CD4-positive, alpha-beta T cell treated with Interleukin-15 for 1 hour (primary cell): ENCODE measurements at places on chromosomes 7 and 10.
A peak's percentile ranks its signal among the peaks of the same experiment; 100 is the strongest.

GRCh38 chr7:11818281-11818680 lies 13.7 kb downstream of the THSD7A start:
- DNase-seq: no peak

DNA sequence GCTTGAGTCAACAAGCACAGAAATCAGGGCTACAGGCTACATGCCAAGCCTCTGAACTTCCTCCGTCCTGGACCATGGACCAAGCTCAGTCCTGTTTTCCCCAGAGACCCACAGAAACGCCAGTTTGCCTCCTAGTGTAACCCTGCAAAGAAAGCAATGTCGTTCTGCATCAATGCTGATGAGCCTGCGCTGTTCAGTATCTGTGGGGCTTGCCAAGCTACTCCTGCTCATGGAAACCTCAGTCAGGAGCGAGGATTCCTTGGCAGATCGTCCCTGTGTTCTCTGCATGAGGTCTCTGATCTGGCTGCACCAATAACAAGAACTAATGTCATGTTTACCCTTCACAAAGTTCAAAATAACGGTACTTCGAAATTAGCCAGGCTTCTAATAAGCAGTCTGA lies 495.5 kb upstream of the C7orf33 start:
- no peak for DNase-seq

DNA sequence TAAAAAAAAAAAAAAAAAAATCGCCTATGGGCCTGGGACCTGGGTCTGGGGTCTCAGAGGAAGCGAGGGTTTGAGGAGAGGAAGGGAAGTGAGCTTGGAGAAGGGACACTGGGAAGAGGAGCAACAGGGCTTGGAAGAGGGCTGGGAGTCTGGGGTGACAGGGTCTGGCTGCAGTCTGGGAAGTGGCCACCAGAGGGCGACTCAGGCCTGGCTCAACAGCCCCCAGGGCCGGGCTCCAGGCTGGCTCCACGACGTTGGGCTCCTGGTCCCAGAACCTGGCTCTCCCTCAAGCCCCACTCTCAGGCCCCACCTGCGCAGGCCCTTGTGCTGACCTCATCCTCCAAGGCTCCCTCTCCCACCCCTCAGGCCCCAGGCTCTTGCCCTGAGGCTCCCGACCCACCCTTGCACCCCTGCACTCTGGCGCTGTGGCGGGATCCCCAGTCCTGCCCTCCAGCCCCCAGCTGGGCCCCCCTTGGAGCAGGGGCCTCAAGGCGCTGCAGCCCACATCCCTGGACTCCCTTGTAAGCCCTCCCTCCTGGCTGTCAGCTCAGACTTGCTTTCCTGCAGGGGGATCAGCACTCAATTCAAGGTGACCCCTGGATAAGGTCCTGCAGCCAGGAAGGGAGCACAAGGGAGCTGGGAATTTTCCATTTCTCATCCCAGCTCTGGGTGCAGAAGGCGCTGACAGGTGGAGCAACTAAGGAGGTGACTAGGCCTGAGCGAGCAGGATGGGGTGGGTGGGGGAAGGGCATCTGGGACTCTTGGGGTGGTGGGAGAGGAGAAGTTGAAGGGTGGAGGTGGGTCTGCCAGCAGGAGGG lies 5.4 kb upstream of the SPACDR start:
- DNase-seq: peak; percentile 74

GRCh38 chr10:27644307-27644939 lies 101.2 kb downstream of the MKX start:
- no peak for DNase-seq

DNA sequence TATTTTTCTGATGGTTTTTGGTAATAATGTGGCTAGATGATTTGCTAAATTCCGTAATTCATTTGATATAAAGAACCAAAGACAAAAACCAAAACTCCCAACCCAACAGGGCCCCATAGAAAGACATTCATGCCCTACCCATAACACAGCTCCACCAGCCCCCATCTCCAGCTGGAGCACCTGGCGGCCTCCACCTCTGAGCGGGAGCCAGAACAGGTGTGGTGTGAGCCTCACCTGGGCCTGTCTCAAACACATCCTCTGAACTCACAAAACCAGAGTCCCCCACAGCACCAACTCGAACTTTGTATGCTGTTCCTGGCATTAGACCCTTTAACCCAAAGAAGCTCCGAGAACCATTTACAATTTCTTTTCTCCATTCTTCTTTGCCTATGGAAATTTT lies 36.5 kb upstream of the LAMB4 start:
- no peak for DNase-seq

DNA sequence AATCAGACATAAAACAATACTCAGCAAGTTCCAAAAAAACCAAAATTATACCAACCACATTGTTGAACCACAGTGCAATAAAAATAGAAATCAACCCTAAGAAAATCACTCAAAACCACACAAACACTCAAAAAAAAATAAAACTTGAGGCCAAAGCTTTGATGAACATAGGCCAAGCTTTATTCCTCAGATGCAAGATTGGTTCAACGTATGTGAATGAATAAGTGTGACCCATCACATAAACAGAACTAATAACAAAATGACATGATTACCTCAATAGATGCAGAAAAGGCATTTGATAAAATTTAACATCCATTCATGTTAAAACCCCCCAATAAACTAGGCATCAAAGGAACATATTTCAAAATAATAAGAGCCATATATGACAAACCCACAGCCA lies 506.1 kb upstream of the FZD8 start:
- no peak for DNase-seq

DNA sequence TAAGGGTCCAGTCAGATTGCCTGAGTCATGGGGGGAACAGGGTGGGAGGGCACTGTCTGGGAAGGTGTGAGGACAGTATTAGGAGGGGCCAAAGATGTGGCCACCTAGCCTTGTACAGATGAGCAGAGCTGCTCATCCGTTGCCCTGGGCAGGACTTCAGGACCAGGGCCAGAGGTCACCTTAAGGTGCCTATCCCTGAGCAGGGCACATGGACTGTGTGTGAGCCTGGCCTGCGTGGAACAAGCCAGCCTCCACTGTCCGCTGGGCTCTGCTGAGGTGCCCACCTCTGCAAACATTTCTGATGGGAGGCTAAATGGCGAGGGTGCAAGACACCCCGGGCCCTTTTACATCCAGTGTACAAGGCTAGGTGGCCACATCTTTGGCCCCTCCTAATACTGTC lies 3.4 kb upstream of the OPN1SW start:
- no peak for DNase-seq

- DNase-seq: no peak
These were observed 42.3 kb downstream of the RHOBTB1 start for GRCh38 chr10:60901561-60902235.

DNA sequence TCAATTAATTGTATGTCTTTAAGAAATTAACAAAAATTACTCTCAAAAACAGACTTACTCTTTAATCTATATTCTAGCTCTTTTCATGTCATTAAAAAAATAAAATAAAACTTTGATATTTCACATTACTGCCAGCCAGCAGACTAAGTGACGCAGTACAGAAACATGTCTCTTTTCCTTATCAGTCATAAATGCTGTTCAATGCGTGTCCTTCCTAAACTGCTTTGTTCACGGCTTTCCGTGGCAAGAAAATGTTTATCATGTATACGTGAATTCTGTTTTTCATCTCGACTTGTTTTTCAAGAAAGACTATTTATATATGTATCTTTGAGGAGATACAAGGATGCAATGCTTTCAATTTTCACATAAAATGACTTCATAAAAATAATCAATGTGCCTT lies 182.4 kb downstream of the DOCK4 start:
- no peak for DNase-seq

DNA sequence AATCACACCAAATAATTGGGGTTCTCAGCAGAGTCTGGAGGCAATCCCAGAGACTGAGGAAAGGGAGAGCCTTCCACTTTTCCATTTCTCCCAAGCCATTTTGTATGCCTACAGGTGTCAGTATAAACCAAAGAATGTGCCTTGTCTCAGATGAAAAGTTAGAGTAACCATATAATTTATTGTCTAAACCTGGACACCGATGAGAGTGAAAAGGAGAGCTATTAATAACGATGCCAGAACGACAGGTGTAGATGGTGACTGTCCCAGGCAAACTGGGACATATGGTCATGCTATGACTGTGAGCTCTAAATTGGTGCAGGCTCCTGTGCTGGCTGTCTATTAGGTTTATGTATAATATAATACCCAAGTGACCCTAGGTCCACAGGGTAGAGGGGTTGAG lies 219.6 kb downstream of the ARHGAP12 start:
- no peak for DNase-seq
